ENCODE measurements at places on chromosomes 4 and X.

DNA sequence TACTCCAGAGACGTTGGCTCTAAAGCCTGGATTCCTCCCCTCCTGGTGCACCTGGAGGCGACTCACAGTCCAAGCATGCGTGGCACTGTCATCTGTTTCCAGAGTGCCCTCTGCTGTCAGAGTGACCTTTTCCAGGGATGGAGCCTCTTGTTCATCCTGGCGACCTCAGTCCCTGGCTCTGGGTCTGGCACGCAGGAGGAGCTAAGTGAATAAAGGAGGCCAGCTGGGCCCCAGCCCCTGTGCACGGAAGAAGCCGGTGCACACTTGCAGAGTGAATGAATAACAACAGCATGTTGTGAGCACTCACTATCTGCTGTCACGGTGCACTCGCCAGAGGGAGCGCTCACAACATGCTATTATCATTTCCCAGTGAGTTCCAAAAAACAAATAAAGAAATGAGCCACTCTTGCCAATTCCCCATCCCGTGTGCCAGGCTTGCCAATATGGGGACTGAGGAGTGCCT, 27.8 kb upstream of the PSAPL1 start:
- no peak for DNase-seq

GRCh38 chr4:22877486-22878052, 184.8 kb downstream of the GBA3 start:
- no peak for DNase-seq

DNA sequence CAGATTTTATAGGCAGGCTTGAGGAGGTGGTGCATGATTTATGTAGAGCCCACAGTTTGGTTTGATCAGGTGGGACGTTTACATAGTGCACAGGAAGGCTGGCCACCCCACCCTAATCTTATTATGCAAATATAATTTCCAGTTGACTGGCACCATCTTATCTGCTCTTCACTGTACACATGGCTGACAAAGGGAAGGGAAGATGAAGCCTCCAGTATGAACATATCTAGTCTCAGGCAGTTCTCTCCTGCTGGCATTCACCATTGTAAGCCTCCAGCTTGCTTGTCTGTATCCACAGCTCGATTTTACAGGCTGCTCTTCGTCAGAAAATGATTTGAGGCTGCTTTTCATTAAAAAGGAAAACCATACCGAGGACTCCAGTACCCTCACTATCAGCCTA, 278.3 kb downstream of the TECRL start:
- DNase-seq, result no peak

DNA sequence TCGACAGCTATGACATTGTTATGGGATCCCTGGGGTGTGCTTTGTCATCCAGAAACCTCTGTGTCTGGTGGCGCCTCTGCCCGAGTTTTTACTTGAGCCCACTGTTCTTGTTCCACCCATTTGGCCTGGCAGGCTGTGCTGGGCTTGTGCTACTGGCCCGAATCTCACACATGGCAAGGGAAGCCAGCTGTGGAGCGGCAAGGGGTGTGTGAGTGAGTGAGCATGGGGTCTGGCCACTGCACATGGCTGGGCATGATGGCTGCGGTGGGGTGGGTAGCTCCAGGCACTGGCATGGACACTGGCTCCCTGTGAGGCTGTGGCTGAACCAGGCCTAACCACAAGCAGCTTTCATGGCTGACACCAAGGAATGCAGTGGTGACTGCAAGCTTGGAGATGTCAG, 89.2 kb downstream of the DACH2 start:
- DNase-seq, result no peak

DNA sequence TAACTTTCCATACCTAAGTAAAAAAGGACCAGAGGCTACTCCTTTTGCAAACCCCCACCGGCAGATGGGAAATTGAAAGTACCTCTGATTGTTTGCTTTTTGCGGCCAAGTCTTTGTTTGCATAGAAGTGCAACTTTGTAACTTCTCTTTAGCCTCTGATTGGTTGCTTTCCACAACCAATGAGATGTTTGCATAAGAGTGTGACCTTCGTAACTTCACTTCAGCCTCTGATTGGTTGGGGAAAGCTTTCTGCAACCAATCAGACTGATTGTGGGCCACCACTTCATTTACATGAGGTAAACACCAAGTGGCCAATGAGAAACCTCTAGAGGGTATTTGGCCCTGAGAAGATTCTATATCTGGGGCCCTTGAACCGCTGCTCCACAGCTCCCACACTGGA, 48.8 kb upstream of the PGRMC1 start:
- no peak for DNase-seq

DNA sequence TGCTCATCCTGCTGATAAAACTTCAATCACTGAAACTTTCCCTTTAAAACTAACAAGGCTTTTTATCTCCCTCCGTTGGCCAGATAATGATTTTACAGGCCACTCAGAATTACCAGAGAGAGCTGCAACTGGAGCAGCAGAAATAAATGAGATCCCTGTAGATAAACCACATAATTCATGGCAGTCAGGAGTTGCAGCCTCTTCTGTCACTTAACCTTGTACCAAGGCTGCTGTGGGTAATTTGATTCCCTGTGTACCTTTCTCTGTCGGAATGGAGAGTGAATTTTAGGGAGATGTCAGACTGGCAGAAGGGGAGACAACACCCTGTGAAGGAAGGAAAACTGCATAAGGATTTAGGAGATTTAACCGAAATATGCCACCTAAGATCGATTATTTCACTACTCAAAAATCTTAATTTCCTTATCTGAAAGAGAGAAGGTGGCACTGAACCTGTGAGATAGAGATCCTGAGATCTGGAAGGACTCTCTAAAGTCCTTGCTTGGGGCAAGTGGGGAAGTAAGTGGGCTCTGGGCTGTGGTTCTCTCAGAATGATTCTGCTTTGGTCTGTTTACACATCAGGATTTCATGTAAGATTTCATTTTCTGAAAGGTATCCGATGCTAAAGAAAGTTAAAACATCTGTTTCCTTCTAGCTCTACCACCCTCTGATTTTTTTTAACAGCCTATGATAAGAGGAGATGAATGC, 14.3 kb upstream of the TSPAN5 start:
- DNase-seq, result no peak

DNA sequence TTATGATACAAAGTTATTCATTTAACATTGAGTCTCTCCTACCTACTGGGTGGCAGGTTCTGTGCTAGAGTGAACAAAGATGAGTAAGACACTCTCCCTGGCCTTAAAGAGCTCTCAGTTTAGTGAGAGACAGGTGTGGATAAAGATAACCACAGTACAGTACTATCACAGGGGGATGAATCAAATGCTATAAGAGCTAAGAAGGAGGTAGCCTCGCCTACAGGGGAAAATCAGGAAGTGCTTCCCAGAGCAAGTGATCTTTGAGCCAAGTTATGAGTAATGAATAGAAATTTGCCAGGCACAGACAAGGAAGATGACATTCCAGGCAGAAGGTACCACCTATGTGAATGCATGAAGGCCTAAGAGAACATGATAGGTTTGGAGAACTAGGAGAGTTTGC, 3.4 kb upstream of the IGBP1 start:
- DNase-seq, result no peak

GRCh38 chr4:2094545-2094944, 35.4 kb downstream of the NAT8L start:
- DNase-seq, result no peak

GRCh38 chrX:136802515-136802914, 21.8 kb upstream of the ARHGEF6 start:
- DNase-seq, result no peak

GRCh38 chrX:20140420-20140819, 1.2 kb downstream of the EIF1AX start:
- DNase-seq, result no peak

DNA sequence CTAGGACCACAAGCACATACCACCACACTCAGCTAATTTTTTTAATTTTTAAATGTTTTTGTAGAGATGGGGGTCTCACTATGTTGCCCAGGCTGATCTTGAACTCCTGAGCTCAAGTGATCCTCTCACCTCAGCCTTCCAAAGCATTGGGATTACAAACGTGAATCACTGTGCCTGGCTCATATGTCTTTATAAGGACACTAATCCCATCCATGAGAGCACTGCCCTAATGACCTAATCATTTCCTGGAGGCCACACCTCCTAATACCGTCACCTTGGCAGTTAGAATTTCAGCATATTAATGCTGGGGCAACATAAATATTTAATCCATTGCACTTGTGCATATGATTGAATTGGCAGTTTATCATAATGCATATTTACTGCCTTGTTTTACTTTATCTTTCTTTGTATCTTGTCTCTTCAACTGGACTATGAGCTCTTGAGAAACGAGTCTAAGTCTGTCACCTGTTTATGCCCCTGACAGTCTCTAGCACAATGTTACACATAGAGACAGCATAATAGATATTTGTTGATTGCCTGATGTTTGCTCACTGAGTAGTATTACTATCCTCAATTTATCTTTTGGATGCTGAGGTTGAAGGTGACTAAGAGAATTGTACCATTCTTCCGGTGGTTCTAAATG, 172.0 kb downstream of the AASDH start:
- no peak for DNase-seq

DNA sequence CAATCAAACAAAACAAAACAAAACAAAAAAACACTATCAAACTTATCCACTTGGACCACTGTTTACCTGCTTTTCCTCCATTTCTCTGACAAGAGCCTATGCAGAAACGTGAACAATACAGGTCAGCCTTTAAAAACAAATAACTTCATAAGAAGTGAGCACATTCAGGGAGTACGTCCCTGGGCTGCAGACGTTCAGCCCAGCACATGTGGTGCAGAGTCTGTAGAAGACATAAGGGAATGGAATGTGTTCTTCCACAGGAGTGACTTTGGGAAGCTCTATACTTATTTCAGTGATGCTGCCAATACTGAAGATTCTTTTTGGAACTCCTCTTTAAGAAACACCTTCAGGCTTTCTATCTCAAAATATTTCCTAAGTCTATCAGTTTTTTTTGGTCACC, 120.6 kb downstream of the SPRY1 start:
- peak; percentile 27 for DNase-seq

GRCh38 chr4:174218127-174218790, 65.2 kb downstream of the FBXO8 start:
- peak; percentile 60 for DNase-seq

DNA sequence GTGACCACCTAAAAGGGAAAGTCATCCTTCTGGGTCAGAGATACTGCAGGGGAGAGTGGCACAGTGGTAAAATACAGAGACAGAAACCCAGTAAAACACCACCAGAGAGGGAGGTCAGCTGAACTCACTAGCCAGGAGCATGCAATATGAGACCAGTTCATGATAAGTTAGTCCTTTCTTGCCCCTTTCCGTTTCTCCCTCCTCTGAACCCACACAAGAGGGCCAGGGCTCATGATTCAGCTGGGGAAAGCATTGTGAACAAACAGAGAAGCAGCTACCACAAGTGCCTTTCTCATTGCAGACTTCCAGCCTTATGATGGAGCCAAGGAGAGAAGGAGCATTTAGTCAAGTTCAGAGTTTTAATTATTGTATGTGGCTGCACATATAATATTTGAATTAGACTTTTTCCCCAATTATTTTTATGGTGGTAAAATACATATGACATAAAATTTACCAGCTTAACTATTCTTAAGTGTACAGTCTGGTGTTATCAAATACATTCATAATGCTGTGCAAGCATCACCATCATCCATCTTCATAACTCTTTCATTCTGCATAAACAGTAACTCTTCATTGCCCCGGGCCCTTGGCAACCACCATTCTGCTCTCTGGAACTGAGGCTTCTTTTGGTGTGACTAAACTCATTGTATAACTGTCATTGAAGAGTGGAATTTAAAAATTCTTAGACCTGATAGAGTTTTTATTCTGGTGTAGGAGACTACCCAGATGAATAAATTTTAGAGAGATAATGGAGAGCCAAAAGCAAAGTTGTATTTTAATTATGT, 114.6 kb downstream of the DDIT4L start:
- DNase-seq, result no peak

DNA sequence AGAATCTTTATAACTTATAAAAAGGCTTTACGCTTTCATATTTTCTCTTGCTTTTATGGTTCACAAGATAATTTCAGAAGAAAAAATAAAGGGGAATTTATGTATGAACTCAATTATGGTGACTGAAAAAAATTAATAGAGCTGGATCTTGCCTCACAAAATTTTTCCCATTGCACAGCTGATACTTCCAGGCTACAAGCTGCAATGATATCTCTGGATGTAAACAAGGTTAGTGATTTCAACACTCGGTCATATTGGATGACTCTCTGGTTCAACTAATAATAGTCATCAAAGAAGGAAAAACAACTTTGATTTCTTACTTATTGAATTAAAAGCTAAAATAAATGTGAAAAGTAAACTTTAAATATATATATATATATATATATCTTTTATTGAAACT, 868.0 kb downstream of the FAT4 start:
- DNase-seq, result no peak

DNA sequence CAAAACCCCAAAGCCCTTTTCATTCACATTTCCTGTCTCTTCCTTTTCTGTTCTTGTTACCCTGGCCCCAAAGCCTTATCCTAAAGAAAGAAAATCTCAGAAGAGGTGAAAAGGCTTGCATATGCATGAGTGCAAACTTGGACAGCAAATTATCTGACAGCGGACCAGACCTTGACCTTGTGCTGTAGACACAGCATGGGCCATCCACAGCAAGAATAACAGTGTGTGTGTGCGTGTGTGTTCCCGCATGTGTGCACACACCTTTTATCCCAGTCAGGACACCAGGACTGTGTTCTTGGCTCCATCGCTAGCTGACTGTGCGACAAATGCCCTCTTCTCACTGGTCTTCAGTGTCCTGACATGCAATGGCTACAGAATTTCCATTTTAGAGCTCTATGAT, 35.3 kb downstream of the ZBTB49 start:
- no peak for DNase-seq

DNA sequence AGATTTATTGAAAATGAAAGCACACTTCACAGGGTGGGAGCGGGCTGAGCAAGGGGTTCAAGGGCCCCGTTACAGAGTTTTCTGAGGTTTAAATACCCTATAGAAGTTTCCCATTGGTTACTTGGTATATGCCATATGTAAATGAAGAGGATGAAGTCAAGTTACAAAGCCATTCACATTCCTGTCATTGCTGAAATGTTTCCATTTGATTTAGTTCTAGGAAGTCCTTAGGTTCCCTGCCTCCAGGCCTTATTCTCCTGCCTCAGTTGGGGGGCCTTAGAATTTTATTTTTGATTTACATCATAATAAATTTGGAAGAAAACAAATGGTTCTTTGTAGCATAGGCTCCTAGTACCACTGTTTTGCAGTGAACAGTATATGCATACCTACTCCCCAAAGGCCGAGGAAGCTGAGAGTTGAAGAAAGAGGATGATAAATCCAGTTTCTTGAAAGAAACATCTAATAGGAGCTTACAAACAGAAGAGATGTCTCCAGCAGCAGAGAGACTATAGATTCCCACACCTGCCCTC, 31.8 kb downstream of the SERTM2 start:
- DNase-seq, result no peak

GRCh38 chr4:101242441-101242840, 104.9 kb downstream of the PPP3CA start:
- no peak for DNase-seq

DNA sequence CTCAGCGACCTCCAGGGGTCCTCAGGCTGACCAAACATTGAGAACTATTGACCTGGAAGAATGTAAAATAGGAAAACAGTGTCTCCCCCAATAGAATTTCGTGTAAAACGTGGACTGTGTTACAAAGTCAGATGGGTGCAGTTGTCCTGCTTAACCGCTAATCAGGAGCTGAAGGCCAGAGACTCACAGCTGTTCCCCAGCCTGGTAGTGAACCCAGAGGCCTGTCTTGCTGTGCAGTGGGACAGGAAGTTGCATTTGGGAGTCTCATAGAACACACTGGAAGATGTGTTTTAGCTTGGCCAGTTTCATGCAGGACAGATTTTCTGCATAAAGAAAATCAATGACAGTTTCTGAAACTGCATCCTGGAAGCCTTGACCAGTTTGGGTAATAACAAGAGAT, 151.5 kb downstream of the PTTG2 start:
- no peak for DNase-seq
